Stimulated activated CD4-positive, alpha-beta T cell treated with anti-CD3 and anti-CD28 coated beads, Interleukin-1b, Interleukin-23, amount 100 ng/mL, for 1 hour (primary cell): ENCODE measurements at places on chromosomes 5 and 9.
A peak's percentile ranks its signal among the peaks of the same experiment; 100 is the strongest.

GRCh38 chr5:133865113-133865512 is 103.3 kb downstream of the C5orf15 start:
- DNase-seq, result no peak

DNA sequence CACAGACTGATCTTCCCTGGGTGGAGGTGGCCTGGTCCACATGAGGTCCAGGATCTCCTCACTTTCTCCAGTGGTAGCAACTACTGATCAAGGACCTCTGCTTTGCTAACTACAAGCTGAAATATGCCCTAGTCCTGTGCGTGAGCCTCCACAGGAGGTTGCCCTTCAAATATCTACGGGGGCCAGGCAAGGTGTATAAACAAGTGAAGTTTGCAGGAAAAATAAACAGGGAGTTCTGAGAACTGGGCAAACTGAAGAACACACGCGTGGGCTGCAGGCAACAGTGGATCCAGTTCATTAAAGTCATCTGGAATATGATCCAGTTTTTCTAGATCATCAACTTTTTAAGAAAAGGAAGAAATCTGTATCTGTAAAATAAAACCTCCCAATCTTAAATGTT is 167.5 kb upstream of the NR3C1 start:
- no peak for DNase-seq

- peak; percentile 44 for DNase-seq
Measured at GRCh38 chr9:137028263-137029057, 423 bp upstream of the ABCA2 start.

- DNase-seq, result no peak
Measured at GRCh38 chr9:125683486-125683885, 23.5 kb downstream of the MAPKAP1 start.

DNA sequence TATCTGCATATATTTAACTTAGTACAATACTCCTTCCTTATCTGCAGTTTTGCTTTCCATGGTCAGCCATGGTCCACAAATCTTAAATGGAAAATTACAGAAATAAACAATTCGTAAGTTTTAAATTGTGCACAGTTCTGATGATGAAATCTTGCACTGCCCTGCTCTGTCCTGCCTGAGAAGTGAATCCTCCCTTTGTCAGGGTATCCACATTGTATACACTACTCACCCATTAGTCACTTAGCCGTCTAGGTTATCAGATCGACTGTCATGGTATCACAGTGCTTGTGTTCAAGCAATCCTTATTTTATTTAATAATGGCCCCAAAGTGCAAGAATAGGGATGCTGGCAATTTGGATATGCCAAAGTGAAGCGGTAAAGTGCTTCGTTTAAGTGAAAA is 8.3 kb upstream of the YTHDC2 start:
- DNase-seq, result no peak

- DNase-seq, result no peak
Measured at GRCh38 chr5:13766236-13766635, 178.3 kb downstream of the DNAH5 start.

GRCh38 chr5:171437286-171437821 is 17.9 kb downstream of the FGF18 start:
- no peak for DNase-seq

DNA sequence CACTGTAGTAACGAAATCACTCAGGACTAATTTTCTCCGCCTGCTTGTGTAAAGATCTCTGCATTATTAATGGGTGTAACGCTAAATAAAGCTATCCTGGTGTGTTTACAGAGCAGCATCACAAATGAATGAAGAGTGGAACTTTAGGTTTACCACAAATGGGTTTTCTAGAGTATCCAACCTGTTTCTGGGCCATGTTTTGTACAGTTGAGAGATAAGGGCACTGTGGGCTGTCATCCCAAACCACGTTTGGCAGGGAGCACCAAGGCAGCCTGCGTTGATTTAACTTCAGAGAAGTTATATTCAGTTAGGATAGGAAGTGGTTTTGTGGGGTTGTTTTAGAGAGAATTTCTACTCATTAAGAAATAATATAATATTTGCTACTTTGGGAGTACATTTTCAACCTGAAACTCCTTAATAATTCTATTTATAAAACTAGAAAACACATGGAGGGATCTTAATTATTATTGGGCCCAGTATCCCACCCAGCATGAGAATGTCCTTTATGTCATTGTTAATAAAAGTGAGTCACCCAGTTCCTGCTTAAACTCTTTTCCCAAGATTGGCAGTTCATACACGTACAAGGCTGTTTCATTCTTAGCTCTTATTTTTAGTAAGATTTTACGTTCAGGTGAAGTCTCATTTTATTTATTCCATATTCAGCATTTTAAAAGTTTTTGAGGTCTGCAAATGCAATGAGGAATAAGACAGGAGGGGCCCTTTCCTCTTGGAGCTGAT is 8.0 kb downstream of the KCNN2 start:
- DNase-seq, result no peak

DNA sequence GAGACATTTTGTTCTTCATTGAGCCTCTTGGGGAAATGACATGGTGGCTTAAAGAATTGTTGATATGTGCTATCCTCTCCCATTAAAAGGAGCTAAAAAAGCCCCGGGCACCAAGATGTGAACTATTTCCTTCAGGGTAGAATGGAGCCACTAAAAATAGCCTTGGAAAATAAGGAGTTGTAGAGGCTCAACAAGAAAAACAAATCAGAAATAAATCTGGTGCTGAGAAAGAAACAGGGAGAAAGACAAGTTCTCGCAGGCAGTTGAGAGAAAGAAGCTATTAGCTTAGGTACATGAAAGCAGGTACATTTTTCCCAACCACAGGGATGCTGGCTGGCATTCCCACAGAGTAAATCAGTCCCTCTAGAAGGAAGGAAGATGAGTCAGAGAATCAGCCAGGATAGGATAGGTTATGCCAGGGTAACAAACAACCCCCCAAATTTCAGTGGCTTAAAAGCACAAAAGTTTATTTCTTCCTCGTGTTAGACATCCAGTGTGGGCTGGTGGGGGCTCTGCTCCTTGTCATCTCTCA is 134.6 kb upstream of the ADRA1B start:
- DNase-seq, result no peak

- DNase-seq, result no peak
Measured at GRCh38 chr5:75016896-75017295, 35.5 kb downstream of the GCNT4 start.

GRCh38 chr5:103519550-103519949 is 43.0 kb downstream of the NUDT12 start:
- DNase-seq, result no peak

DNA sequence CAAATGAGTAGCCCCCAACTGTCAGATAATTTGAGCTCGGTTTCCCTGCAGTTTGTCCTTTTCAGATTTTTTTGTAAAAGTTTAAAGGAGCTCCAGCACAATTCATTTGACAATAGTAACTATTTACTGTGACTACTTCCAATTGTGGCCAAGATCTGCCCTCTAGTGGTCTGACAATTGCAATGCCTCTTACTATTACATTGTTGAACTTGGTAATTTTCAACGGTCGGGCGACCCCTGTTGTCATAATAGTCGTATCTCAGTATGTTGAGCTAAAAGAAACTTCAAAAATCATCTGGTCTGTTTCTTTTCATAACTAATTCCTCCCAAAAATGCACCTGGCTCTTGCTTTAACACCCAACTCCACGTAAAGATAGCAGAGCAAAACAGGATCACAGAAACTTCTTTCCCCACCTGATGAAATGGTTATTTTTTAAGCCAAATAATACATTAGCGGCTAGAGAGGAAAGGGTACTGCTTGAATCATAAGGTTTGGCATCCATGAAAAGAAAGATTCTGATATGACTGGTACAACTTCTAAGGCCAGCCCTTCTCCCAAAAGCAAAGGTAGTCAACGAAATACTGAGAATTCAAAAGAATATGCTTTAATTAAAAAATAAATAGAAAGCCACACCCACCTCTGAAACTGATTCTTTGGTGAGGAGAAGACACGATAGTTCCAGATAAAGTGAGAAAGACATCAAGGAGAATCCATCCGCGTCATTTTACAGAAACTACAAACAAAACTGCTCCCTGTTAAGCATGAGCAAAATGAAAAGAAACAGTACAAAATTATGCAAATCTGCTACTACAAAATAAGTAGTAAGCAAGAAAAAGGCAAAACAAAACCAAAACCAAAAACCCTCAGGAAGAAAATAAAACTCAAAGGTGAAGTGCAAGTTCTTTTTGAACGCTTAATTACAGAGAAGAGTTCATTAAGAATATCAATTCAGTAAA is 76.9 kb upstream of the HTR4 start:
- peak; percentile 29 for DNase-seq

DNA sequence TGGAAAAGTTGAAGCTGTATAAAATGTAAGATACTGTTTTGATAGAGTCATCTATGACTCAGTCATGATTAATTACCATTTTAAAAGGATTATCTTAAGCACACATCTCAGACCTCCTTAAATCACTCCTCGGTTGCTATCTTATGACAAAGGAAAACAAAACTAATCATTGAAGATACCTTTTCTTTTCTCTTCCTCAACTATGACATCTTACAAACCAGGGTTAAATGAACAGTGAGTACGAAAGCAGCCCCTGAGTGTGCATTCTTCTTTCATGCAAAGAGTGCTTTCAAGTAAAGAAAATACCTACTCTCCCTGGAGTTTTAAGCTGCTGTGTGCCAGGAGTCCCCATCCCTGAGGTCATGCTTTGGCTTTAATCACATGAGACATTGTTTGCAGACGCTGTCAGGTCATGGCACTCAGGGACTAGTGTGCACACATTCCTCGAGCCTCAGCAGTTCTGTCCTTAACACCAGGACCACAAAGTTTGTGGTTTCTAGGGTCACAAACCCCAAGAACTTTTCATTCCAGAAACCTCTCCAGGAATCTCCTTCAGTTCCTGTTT is 86.7 kb upstream of the ICE1 start:
- no peak for DNase-seq

DNA sequence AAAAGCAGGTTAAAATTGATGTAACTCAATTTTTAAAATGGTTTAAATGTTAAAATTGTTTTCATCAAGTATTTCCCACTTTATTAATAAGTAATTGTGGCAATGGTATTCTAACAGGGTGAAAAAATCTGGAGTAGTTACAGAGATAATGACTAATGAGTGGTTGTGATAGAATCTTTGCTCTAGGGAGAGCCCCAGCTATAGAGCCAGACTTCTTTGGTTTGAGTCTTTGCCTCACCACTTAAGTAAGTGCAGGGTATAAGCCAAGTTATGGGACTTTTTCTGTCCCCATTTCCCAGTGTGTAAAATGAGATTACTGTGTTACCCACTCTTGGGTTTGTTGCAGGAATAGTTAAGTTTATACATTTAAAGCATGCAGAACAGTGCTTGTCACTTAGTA is 158.1 kb downstream of the FER start:
- no peak for DNase-seq

DNA sequence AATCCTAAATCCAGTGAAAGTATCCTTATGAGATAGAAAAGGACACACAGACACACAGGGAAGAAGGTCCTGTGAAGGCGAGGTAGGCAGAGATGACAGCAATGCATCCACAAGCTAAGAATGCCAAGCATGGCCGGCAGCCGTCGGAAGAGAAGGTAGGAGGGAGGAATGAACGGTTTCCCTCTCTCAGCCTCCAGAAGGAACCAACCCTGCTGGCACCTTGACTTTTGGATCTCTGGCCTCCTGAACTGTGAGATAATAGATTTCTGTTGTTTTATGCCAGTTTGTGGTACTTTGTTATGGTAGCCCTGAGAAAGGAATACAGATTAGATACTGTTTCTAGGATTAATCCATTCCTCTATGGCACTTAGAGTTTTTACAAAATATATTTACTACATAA is 76.1 kb upstream of the PANK3 start:
- DNase-seq, result no peak

DNA sequence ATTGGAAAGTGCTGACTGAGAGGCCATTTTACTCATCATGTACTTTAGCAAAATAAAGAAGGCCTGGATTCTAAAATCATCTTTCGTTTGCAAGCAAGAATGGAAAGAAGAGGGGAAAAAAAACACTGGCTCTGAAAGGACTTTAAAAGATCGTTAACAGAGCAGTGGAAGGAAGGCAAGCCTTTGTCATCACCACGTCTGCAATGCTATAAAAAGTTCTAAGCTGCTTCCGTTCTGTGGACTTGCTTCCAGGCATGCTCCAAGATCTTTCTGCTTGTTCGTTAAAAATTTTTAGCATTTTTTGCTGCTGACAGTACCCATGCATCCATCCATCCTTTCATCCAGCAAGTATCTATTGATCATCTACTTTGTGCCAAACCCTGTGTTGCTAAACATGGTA is 226.5 kb downstream of the GABBR2 start:
- DNase-seq, result no peak

GRCh38 chr9:115263371-115264075 is 145.6 kb upstream of the TNC start:
- no peak for DNase-seq

DNA sequence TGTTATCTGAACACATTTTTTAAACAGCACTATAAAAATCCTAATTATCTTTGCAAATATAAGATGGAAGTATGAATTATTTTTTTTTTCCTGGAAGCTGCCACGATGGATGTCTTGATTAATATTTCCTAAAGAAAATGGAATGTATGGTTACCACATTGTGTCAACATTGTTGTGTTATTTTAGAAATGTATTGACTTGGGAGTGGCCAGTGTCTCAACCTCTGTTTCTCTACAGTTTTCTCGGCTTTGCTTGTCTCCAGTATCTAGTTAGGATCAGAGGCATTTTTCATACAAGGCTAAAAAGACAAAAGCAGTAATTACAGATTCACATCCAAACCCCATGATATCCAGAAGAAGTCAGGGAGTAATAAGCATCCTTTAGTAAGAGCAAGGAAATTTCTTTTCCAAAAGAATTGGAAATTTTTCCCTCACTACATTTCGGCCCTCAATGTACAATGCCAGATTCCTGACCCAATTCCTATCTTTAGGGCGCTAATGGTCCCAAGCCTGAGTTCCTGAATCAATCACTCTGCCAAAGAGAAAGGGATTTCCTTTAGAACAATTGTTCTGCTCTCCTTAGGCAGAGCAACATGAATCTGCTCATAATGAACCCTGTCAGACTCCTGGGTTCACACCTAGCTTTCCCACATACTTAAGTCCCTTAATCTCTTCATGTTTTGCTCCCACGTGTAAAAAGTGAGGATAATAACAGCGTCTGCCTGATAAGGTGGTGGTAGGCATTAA is 111.7 kb downstream of the EDIL3 start:
- DNase-seq, result no peak

DNA sequence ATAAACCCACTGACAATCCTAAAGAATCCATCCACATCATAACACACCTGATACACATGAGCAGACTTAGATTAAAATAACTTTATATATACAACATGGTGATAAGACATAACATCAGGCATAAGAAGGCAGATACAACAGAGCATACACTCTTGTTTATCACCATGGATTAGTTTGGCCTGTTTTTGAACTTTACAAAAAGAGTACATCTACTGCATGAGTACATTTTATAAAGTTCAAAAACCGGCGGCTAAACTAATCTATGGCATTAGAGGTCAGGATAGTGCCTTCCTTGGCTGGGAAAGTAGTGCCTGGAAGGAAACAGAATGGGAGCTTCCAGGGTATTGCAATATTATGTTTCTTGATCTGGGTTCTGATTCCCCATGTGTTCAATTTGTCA is 15.1 kb downstream of the RICTOR start:
- no peak for DNase-seq

DNA sequence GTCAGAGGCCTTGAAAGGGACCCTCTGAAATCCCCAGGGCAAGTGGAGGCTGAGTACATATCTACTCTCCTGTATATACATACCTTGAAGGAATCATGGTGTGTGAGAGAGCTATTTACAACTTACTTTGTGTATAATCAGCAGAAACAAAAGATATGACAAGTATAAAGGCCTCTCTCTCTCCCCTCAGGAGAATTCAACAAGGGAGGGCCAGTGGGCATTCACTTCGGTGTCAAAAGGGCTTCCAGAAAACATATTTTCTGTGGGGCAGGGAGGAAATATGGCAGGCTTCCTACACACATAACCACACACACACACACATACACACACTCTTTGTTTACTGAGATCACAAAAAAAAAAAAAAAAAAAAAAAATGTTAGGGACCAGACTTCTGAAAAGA is 181.7 kb downstream of the BNC2 start:
- no peak for DNase-seq
